ENCODE measurements at places on chromosomes 16 and 17. TPM values are rescaled to one million over a fixed set of nuclear protein-coding genes. Genes with fewer than 3 reads are reported as not detected.

DNA sequence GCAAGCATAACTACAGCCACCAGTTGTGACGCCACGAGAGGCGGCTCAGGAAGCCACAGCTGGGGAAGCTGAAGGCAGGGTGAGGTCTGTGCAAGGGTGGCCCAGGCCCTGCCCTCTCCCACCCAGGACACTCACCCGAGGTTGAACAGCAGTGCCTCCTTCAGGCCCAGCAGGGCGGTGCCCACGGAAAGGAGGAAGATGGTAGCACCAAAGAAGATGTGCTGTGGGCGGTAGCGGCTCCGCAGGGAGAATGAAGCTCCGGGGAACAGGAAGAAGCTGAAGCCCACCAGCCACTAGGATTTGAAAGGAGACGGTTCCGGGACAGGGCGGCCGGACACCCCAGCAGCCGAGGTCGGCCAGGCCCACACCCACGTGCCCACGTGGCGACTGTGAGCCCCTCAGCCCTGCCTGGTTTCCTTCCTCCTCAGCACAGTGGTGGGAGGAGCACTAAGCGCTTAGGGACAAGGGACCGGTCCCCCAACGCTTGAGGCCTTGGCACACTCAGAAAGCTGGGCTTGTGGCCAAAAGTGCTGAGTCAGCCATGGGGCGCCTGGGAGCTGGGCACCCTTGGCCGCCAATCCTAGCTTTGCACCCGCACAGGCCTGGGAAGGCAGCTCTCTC is 11.0 kb downstream of the CYB561 start:
- ATAC-seq = peak; percentile 82

- no peak for ATAC-seq
Measured at GRCh38 chr16:73365016-73365551, 317.2 kb upstream of the ZFHX3 start.

GRCh38 chr17:34797720-34798119 is 163.5 kb downstream of the CCT6B start:
- ATAC-seq = peak; percentile 46

The BAIAP2 gene
- 111 TPM for total RNA-seq
